ENCODE measurements at places on chromosomes 6 and 20. TPM values are rescaled to one million over a fixed set of nuclear protein-coding genes. Genes with fewer than 3 reads are reported as not detected.
A peak's percentile ranks its signal among the peaks of the same experiment; 100 is the strongest.

DNA sequence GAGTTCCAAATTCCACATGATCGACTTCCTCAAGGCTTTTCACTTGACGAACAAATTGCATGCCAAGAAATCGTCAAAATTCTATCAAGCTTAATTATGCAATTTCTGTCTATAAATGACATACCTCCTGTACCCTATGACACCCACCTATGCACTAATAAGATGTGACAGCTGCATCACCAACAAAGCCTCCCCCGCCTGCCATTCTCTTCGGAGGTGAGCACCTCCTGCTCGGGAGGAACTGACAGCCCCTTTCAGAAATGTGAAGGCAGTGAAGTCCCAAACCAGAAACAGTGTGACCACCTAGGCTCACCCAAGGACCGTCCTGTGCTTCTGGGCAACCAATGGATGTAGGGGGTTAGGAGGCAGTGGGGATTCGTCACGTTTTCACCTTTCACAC is 37.1 kb downstream of the GPR6 start:
- no peak for DNase-seq

- no peak for DNase-seq
Measured at GRCh38 chr6:1067346-1067745, 244.6 kb upstream of the FOXQ1 start.

DNA sequence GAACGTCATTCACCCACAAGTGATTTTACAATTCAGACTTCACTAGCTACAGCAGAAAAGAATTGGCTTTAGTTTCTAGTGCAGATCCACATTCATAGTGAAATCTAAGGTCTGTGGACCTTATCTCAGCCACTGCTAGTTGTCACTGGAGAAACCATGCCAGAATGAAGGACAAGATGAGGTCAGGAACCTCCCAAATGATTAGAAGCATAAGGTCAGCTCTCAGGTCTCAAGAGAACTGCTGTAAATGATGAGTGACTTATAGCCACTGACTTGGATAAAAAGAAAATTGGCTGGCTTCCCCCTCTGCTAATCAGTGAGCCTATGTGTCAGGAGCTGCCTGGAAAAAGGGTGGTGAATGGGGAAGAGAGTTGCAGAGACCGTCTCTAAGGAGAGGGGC is 265.3 kb upstream of the BMP2 start:
- no peak for DNase-seq

- no peak for DNase-seq
Measured at GRCh38 chr6:136812174-136812573, 10.2 kb upstream of the PEX7 start.

DNA sequence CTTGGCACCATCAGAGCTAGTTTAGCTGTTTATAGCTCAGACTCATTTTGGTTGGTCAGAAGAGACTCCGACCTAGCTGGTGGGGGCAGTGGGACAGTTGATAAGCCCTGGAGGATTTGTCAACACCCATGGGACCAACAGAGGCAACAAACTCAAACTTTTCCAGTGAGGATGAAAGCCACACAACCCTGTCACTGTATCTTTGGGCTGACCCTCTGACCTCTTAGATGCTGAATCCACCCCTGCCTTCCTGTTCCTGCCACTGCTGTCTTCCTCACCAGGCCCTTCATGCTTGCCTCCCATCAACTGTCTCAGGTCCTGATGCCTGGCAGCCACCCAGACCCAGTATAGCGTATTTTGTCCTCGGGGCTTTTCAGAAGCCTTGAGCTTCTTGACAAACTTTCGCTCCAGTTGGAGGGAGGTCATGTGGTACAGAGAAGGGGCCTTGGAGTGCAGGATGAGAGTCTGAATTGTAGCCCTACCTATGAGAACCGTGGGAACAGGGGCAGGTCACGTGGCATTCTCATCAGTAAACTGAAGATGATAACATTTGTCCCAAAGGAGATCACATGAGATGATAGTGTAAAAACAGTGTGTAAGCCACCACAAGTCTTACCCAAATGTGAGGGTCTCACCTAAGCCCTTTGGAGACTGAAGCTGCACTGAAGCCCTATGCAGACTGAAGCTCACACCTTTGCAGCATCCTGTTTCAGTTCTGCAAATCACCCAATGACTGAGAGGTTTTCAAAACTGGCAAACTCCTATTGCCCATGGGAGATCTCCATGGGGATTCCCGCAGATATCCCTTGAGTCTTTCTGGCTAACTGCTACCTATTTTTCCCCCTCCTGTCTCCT is 72.0 kb upstream of the F13A1 start:
- DNase-seq: no peak

- no peak for DNase-seq
Measured at GRCh38 chr20:23548408-23548807, 19.9 kb downstream of the CST9L start.

DNA sequence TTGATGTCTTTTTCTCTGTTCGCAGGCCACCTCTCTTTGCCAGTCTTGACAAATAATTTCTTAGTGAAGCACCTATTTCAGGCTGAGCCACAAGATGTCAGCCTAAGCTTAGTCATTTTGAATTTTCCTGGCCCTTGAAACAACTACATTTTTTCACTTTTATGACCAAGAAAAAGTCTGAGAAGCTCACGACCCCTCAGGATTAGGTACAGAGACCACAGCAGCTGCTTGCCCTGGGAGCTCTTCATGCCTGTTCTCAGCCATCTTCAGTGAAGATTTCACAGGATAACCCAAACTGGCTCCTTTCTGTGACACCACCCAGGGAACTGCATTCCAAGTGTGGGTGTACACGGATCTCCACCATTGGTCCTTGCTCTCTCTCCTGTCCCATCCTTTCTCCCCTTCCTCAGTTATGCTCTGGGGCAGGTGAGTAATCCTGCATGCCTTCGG is 38.4 kb upstream of the SPTLC3 start:
- DNase-seq: peak; percentile 10

GRCh38 chr20:61682996-61683681 is 382.5 kb downstream of the TAF4 start:
- no peak for DNase-seq

- DNase-seq: no peak
Measured at GRCh38 chr6:497258-497657, 105.7 kb downstream of the IRF4 start.

DNA sequence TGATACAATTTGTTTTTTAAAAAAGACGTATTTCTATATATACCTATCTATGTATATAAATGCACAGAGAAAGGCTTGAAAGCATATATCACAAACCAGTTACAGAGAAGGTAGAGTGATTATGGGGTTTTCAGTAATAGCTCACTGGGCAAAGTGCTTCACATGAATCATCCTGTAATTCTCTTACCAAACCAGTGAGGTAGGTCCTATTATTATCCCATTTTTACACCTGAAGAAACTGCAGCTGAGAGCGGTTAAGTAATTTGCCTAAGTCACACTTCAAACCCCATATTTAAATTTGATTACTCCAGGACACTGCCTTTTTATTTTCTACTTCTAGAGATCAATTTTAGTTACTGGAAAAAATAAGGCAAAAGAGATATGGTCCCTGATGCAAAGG is 4.4 kb downstream of the GSS start:
- DNase-seq: no peak

- DNase-seq: no peak
Measured at GRCh38 chr6:142313284-142313683, 11.5 kb downstream of the ADGRG6 start.

DNA sequence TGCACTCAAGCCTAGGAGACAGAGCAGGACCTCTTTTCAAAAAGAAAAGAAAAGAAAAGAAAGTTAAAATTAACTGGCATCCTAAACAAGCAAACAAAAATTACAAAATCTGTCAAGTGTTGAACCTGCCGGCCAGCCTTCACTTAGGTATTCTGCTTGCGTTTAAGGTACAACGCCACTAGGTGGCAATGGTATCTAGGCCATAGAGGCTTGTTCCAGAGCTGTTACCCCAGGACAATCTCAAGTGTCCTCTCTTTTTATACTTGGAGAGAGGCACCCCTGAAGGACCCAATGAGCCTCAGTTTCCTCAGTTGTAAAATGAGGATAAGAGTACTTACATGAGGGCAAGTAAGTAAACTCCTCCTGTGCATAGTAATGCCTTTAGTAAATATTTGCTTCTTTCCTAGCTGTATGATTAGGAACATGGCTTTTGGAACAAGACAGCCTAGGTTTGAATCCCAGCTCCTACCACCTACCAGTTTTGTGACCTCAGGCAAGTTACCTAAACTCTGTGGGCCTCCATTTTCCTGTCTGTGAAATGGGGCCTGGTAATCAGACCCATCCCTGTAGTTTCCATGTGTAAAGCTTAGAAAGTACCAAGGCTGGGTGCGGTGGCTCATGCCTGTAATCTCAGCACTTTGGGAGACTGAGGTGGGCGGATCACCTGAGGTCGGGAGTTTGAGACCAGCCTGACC is 5.8 kb upstream of the PACSIN1 start:
- peak; percentile 50 for DNase-seq

GRCh38 chr20:44067650-44068081 is 119.3 kb downstream of the JPH2 start:
- no peak for DNase-seq

GRCh38 chr20:59483481-59483880 is 120.9 kb upstream of the PHACTR3 start:
- no peak for DNase-seq

- DNase-seq: no peak
Measured at GRCh38 chr6:159529934-159530333, 163.1 kb downstream of the SOD2 start.

DNA sequence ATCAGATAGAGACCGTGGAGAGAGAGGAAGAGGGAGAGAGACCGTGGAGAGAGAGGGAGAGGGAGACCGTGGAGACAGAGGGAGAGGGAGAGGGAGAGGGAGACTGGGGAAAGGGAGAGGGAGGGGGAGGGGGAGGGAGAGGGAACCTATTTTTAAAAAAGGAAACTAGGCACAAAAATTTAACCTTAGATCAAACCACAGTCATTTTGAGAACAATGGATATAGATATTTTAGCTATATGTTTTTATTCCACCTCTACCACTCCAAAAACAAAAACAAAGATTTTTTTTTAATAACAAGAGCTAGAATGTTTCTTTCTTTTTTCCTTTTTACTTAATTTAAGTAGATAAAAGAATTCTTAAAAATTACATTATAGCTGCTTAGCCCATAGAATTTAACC is 65.1 kb upstream of the SCGN start:
- no peak for DNase-seq

- no peak for DNase-seq
Measured at GRCh38 chr20:56634307-56634706, 5.2 kb downstream of the TFAP2C start.

DNA sequence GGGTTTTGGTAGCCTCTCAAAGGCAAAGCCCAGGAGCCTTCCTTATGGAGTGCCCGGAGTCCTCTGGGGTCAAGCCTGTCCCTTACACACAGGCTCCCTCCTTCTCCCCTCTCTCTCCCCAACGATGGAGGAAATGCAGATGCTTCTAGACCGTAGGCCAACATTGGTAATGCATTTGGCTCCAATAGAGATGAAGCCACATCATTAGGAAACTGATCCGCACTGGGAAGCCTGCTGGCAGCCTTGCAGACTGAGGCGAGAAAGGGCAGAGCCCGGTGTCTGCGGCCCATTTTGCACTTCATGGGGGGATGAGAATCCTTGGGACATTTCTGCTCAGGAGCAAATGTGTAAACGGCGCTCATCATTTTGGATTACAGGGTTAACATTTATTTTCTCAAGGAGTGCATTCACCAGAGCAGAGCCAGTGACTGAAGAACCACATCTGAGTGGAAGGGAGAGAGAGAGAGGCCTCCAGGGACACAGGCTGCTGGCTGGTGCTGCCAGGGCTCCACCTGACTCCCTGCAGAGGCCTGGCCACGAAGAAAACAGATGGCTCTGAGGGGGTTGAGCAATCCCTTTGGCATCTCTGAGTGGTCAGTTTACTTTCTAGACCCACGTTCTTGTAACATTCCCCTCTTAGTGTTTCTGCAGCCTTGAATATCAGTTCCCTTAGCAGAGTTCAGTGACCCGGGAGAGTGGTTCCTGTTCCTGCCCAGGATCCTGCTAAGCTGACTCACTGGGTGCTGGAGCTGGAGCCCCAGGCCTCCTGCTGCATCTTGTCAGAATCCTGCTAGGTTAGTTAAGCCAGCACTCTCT is 4.4 kb upstream of the CST3 start:
- no peak for DNase-seq

GRCh38 chr6:83294676-83295075 is 101.5 kb downstream of the RWDD2A start:
- no peak for DNase-seq

DNA sequence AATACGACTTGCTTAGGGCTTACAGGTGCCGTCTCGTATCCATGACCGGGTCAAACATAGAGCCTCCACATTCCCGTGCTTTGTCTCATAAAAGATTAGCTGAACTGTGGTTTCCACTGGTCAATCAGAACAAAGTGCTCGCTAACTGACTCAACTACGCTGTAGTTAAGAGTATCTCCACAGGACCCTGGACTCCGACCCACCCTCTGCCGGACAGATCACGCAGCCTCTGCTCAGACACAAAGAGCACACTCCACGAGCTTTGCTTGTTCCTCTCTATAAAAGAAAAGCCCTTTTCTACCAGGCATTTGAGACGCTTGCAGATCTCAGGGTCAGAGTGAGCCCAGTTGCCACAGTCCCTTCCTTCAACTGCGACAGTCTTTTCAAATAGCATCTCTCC is 298.7 kb upstream of the CDH4 start:
- no peak for DNase-seq

- DNase-seq: no peak
Measured at GRCh38 chr6:46029602-46030001, 13.9 kb upstream of the CLIC5 start.

DNA sequence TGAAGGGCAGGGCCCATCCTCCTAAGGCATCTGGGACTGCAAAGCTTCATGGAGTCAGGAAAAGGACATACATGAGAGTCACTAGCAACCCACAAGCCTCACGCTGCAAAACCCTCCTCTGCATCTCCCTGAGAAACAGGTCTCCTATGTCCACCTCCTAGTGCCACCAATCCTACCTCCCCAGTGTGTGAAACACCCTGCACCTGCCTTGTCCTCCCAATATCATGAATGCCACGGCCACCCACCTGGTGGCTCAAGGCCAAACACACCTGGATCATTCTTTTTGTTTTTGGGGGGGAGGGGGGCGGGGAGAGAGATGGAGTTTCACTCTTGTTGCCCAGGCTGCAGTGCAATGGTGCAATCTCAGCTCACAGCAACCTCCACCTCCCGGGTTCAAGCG is 90.5 kb downstream of the ZMYND8 start:
- no peak for DNase-seq

Gene ENPP3
- total RNA-seq: 3.6 TPM

Gene ACTL10
- 1.4 TPM for total RNA-seq

Gene BCAS1
- total RNA-seq: not detected

Gene SEL1L2
- total RNA-seq: not detected

Gene TCF19
- 63.8 TPM for total RNA-seq

Gene ESF1
- 12.2 TPM for total RNA-seq

Gene CAPN11
- total RNA-seq: not detected
